ENCODE measurements at places on chromosomes 1 and 21.

GRCh38 chr21:46060596-46061061 is 37.3 kb upstream of the COL6A2 start:
- DNase-seq: peak; percentile 90

GRCh38 chr1:205258261-205258691 is 30.5 kb downstream of the TMCC2 start:
- DNase-seq: no peak

- DNase-seq: no peak
These were observed 283.2 kb upstream of the LYPLAL1 start for GRCh38 chr1:218890451-218890850.

DNA sequence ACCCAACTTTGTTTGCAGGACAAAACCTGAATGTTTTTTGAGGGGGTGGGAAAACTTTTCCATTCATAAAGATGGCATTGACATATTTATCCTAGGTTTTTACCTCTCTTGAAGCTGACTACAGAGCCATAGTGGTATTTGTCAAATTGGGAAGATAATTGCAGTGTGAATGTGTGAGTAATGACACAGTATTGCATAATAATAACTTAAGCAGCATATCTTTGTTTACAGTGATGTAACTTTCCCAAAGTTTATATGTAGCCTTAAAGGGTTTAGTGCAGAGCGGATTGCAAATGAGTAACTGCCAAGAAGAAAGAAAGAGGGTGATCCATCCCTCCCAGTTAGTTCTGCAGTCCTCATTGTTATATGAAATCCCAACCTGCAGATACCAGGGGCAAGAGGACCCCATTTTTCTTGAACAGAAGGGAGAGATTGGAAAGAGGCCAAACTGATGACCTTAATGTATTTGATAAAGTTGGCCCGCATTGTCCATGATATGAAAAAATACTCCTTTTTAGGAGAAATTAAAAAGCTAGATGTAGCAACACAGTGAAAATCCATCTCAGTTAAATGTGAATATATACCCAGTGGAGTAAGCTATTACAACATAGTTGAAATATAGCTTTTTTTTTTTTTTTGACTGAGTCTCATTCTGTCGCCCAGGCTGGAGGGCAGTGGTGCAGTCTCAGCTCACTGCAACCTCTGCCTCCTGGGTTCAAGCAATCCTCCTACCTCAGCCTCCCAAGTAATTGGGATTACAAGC is 23.7 kb upstream of the NFIA start:
- DNase-seq: no peak

GRCh38 chr1:86695400-86695799 is 9.0 kb upstream of the SH3GLB1 start:
- no peak for DNase-seq

GRCh38 chr1:3780901-3781300 is 8.4 kb downstream of the SMIM1 start:
- no peak for DNase-seq

- DNase-seq: no peak
These were observed 20.5 kb downstream of the IQGAP3 start for GRCh38 chr1:156551869-156552268.

DNA sequence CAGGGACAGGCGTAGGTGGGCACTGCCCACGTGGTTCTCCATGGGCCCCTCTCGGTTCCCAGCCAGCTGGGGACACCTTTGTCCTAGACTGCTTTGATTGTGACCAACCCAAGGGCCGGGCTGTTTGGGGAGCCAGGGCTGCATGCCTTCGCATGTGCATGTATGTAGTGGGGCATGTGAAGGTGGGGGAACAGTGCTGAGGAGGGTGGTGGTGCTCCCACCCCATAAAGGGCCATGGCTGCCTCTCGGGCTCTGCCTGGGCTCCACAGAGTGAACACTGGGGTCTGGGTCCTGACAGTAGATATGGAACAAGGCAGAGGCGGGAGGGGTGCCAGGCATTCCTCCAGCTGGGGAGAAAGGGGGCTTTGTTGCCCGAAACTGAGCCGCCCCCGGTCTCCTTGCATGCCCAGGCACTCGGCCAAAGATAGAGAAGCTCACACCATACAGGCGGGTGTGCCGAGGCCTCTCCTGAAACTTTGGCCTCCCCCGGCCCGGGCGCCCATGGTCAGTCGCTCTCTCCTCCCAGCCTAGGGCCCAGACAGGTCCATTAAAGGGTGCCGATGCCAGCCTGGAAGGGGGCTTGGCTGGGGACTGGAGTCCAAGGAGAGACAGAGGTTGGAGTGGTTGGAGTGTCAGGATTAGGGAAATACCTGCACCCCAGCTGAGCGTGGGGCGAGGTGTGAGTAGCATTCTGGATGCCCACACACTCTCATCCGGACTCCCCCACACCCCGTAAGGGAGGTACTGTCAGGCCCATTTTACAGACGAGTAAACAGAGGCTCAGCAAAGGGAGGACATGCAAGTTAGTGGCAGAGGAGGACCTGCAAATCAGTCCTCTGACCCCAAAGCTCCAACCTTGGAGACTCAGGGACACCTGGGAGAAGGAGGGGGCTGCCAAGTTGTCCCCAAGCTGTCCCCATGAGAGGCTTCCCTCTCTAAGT is 41.1 kb downstream of the EPHA2 start:
- DNase-seq: no peak

GRCh38 chr1:53594391-53595180 is 135.4 kb downstream of the DMRTB1 start:
- DNase-seq: no peak

GRCh38 chr1:75394386-75395139 is 216.4 kb downstream of the SLC44A5 start:
- DNase-seq: no peak

DNA sequence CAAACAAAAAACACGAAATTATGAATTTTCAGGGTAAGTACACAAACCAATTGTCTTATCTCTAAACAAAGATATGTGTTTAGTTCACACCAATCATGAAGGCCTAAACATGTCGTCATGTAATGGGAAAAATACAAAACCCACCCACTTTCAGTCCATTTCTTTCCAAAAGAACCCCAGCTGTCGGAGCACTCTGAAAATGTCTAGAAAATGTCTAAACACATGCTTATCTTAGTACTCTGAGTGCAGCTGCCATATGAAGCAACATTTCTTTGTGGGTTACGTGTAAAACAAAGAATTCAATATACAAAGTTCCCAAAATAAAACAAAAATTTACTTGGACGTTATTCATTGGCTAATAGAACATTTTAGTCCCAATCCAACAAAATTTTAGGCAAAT is 22.7 kb downstream of the SERBP1 start:
- DNase-seq: peak; percentile 37

- no peak for DNase-seq
These were observed 11.0 kb upstream of the OLIG1 start for GRCh38 chr21:33058957-33059356.

DNA sequence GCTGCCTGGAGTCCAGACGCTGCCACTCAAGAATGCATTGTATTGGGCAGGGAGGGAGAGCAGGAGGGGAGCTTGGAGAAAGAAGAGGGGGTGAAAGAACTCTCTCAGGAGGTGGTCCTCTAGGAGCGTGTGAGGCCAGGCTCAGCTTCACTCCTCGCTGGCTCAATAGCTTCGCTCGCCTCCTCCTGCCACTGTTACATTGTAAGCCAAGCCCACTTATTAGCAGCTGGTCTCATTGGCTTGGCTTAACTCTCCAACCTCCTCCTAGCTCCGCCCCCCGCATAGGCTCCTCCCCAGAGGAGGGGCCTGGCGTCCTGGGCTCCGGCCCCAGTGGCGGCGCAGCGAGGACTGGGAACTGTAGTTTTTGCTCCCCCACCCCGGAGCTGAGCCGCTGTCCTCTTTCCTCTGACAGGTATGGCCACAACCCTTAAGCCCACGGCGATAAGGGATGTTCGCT is at the start of gene KCNN3:
TSS of gene KCNN3 (minus strand) at position 167 of the 457 bp plus-strand sequence. CDS start 317 bp downstream, outside the sequence.
- peak; percentile 93 for DNase-seq

- DNase-seq: no peak
These were observed 25.3 kb downstream of the CLSTN1 start for GRCh38 chr1:9798236-9799130.

GRCh38 chr1:147628441-147628840 is 41.9 kb downstream of the ACP6 start:
- no peak for DNase-seq

- no peak for DNase-seq
These were observed 20.0 kb upstream of the ITLN1 start for GRCh38 chr1:160904783-160905616.

DNA sequence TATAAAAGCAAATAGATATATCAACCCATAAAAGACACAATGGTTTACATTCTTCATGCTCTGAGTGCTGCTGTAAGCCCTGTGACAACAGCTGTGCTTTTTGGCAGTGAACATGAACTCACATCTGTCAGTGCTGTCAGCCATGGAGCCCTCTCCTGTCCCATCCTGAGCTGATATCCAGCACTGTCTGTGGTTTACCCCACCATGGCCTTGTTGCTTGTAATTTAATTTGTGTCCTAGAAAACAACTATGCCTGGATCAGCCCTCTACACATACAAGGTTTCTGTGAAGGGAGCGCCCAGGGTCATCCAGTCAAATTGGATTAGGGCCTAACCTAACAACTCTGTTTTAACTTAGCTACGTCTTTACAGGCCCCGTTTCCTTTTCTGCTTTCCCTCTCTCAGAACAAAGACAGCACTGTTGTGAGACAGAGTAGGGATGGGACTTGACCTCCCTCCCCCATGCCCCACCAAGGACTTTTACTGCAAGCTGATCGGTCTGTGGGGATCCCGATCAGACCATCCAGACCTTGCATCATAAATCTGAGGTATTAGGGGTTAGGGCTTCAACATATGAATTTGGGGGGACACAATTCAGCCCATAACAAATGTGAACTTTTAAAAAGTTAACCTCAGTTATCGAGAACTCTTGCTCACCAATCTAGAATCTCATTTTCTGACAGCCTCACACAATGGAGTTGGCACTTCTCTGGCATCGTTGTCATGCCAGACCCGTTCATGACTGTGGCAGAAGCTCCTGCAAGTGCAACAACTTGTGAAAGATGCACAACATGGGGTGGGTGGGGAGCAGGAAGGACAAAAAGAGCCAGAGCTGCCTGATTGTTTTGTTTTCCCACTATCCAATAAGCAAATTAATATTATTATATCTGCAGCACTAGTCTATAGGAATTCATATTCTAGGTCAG is 16.4 kb upstream of the SLC44A3 start:
- DNase-seq: no peak

DNA sequence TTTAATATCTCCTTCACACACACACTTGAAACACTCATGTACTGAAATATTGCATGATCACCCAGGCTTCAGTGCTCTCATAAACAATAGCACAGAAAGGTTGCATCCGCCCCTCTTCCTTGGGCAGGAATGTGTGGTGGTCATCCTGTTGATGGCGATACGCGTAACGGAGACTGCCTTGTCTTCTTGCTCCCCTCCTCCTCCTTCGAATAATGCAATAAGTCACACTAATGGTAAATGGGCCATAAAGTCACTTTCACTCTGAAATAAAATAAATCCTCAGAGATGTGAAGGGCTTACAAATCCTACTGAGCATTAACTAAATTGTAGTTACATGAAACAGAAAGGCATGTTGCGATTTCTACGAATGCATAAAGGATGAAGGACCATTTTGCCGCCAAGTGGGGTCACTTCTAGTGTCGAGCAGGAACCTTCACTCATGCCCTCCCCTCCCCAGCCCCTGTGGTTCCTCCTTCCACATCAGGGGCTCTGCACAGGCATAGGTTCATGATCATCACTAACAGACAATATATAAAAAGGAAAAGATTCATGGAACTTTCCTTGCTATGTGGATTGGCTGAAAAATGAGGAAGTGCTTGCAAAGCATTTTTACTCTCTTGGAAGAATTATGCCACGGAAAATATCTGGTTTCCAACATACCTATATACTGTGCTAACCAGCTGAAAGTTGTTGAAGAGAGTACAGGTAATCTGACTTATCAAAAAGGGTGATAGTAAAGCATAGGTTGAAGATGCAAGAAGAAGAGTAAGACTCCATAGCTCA is 1.2 kb upstream of the PGBD5 start:
- DNase-seq: no peak

DNA sequence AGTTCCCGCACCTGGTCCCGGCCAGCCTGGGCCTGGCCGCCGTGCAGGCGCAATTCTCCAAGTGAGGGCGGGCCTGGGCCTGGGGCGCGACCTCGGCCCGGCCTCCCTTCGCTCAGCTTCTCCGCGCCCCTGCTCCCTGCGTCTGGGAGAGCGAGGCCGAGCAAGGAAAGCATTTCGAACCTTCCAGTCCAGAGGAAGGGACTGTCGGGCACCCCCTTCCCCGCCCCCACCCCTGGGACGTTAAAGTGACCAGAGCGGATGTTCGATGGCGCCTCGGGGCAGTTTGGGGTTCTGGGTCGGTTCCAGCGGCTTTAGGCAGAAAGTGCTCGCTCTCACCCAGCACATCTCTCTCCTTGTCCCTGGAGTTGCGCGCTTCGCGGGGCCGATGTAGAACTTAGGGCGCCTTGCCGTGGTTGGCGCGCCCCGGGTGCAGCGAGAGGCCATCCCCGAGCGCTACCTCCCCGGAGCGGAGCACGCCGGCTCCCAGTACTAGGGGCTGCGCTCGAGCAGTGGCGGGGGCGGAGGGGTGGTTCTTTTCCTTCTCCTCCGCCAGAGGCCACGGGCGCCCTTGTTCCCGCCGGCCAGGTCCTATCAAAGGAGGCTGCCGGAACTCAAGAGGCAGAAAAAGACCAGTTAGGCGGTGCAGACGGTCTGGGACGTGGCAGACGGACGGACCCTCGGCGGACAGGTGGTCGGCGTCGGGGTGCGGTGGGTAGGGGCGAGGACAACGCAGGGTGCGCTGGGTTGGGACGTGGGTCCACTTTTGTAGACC is 1.2 kb downstream of the OLIG1 start:
- no peak for DNase-seq

GRCh38 chr1:202952818-202953217 is 5.3 kb downstream of the ADIPOR1 start:
- no peak for DNase-seq

DNA sequence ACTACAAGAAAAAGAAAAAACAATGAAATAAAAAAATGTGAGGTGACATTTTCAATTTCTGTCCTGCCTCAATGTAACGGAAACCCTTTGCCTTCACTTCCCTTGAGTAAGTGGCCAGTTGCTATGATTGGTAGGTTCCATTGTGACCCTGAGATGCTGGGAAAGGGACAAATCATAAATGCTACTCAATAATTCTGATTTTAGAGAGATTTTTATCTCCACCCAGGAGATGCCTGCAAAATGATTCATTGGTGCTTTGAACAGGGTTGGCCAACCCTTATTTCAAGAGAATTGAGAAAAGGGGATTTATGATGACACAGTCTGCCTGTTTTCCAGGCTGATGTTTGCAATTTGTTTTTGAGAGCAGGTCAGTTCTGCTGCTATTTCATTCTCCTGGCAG is 22.5 kb downstream of the XCL1 start:
- no peak for DNase-seq

- peak; percentile 82 for DNase-seq
These were observed 2.7 kb downstream of the MOB3C start for GRCh38 chr1:46613661-46614603.

DNA sequence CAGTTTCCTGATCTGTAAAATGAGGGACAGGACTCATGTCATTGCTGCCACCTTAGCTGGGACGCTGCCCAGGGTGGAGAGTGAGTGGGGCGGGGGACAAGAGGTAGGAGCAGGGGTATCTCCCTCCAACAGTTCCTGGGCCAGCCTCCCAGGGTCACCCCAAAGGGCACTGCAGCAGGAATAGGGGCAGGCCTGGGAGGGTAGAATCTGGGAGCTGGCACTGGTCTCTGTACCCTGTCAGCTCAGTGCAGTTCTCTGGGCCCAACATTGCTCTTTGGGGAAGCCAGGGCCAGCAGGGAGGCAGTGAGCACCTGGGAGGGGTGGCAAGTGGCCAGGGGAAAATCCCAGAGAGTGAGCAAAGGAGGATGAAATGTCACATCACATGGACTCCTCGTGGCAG is 55.8 kb downstream of the ELK4 start:
- DNase-seq: no peak

GRCh38 chr1:89286549-89287180 is 14.0 kb upstream of the GBP5 start:
- no peak for DNase-seq
